NCI-H345 (cell line): ENCODE measurements at places on chromosomes 1 and 21.

DNA sequence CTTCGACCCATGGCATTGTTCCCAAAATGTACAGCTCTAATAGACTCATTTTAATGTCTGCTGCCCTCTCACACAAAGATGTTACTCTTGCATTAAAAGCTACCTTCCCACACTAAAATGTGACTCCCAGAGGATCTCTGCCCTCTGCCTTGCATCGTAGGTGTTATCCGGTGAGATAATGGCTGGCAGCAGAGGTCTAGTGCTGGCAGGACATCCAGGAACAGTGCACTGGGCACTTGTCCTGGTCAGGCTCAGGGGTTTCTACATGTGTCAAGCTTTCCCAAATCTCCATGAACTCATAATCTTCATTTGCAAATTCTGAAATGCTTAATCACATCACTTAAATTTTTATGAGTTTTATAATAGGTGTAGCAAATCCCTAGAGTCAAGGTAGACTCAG lies 310.6 kb downstream of the LRRIQ3 start:
- DNase-seq: no peak

DNA sequence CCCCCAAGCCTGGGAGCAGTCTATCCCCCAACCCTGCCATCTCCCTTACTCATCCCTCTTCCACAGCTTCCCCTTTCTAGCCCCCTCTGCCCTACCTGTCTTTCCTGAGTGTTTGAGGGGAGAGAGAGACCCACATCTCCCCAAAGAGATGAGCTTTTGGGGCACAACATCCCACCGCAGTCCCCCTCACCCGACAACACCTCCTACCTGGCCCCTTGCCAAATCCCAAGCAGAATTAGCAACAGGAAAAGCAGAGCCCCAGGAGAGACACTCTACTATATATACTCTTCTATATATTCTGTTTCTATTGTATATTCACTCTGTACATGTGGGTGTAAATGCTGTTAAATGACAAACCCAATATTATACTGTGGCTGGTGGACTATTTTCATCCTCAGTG lies 9.9 kb upstream of the KCNC4 start:
- DNase-seq: no peak

- DNase-seq: no peak
These were observed 126.3 kb downstream of the HIVEP3 start for GRCh38 chr1:41792485-41792770.

GRCh38 chr1:205396967-205397616 lies 24.8 kb downstream of the LEMD1 start:
- peak; percentile 69 for DNase-seq

GRCh38 chr1:40530735-40531380 lies 579 bp upstream of the ZNF684 start:
- DNase-seq: no peak

GRCh38 chr1:195973311-195973904 lies 634.8 kb downstream of the KCNT2 start:
- DNase-seq: no peak

DNA sequence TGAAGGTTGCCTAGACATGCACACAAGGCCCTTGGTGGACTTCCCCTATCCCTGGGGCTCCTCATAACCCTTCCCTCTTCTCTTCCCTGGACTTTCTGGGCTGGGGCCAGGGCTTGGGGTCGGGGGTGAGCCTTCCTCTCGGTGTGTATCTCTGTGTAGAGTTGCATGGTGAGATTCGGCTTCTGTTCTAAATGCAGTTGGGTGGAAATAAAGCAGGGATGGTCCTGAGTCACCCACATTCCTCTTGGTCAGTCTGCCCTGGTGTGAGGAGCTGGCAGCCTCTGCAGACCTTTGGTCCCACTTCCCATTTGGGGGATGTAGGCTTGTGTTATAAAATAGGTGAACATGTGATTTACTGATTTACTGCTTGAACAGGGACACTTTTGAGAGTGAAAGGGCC lies 38.0 kb downstream of the ADARB1 start:
- no peak for DNase-seq

GRCh38 chr1:108124023-108124422 lies 76.1 kb downstream of the SLC25A24 start:
- DNase-seq: no peak

- DNase-seq: peak; percentile 72
These were observed 36.9 kb downstream of the FBXO2 start for GRCh38 chr1:11617314-11617713.

DNA sequence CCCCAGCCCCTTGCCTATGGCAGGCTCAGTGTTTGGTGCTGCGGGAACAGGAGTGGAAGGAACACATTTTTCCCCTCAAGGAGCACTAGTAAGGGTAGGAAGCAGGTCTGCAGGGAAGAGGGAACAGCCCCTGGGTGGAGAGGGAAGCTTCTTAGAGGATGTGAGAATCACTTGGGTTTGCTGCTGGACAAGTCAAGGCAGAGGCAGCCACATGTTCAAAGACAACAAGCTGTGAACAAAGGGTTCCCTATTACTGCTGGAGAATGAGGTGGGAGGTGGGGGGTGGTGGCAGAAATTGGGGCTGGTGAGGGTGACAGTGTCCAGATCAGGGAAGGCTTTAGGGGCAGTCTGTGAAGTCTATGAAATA lies 24.8 kb upstream of the CITED4 start:
- DNase-seq: no peak

- DNase-seq: no peak
These were observed 9.4 kb downstream of the COL6A1 start for GRCh38 chr21:45990741-45991605.

- no peak for DNase-seq
These were observed 47.6 kb downstream of the ATP6V1G3 start for GRCh38 chr1:198492872-198493271.
